ENCODE measurements at places on chromosomes 6 and 20.

- DNase-seq = no peak
These were observed 279.4 kb downstream of the RFPL4B start for GRCh38 chr6:112626468-112627082.

DNA sequence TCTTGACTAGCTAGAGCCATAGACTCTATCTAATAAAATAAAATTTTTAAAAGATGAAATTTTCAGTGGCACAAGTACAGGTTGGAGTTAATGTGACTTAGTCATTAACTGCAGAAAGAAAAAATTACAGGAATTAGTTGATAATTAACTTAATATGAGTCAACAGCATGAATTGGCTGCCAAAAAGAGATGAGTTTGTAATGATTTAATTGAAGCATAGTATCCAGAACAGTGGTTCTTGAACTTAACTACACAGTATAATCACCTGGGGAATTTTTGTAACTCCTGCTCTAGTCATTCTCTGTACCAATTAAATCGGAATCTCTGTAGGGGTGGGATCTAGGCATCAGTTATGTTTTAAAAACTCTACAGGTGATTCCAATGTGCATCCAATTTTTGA, 46.3 kb upstream of the HMGN3 start:
- DNase-seq = no peak

GRCh38 chr6:79635232-79635543, 4.1 kb downstream of the SH3BGRL2 start:
- no peak for DNase-seq

GRCh38 chr6:30378290-30378937, 33.5 kb downstream of the RPP21 start:
- DNase-seq = no peak

DNA sequence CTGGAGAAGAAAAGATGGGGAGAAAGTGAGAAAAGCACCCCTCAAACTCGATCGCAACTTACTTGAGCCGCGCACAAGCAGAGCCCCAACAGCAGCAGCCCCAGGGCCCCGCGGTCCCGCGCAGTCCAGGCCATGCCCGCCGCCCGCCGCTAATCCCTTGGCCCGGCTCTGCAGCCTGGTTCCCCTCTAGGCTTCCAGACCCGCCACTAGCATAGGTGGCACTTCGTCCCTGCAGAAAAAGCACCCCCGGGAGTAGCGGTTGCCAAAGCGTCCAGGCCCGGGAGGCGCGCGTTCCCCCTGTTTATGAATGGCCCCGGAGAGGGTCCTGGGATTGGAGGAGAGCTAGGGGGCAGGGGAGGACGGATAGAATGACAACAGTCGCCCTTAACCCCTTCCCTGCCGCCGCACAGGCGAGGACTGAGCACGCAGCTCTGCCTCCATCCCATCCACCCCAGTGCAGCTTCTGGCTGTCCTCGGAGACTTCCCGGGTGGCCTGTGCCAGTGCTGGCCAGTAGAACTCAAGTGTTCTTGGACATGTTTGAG, 19.9 kb downstream of the COL9A1 start:
- DNase-seq = no peak

DNA sequence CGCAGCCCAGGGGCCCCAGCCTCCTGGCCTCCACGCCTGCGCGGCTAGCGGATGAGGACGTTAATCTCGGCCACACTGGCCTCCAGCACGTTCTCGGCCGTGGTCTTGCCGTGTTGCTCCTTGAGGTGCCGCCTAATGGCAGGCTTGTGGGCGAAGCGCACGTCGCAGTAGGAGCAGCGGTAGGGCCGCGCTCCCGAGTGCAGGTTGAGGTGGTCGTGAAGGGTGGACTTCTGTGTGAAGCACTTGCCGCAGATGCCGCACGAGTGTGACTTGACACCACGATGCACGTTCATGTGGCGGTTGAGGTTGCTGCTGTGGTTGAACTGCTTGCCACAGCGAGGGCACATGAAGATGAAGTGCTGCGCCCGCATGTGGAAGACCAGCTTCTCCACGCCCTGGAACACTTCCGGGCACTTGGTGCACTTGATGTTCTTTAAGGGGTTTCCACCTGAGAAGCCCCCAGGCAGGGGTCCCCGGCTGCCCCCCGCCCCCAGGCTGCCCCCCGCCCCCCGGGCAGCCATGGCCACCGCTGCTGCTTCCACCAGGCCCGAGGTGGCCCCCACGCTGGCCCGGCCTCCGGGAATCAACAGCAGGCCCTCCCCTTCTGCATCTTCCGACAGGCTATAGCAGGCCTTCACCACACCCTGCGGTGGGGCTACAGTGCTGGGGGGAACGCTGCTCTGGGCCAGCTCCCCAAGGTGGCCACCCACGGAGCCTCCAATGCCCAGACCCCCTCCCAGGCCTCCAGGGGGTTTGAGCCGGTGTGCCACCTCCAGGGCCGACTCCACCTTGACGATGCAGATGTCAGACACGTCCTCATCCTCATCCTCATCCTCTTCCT, 1.8 kb downstream of the ZBTB12 start:
- no peak for DNase-seq

GRCh38 chr20:58077282-58077681, 151.2 kb downstream of the ANKRD60 start:
- no peak for DNase-seq

- no peak for DNase-seq
These were observed 5.0 kb downstream of the CPXM1 start for GRCh38 chr20:2795451-2795850.

DNA sequence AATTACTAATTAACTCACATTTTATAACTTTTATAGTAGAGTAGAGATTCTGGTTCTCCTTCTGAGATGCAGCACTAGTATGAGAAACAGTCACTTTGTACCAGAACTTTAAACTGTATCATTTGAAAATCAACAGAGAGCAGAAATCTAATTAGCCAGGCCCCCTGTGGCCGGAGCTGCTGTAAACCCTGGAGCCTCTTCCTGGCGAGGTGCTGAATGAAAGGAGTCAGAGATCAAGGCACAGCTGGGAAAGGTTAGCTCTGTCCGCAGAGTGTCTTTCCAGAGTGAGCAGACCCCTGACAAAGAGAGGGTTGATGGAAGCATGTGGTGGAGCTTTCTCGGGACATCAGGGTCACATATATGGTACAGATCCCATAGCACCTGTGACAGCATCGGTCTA, 703.8 kb downstream of the RFPL4B start:
- no peak for DNase-seq

GRCh38 chr6:16568128-16568527, 193.1 kb downstream of the ATXN1 start:
- no peak for DNase-seq

DNA sequence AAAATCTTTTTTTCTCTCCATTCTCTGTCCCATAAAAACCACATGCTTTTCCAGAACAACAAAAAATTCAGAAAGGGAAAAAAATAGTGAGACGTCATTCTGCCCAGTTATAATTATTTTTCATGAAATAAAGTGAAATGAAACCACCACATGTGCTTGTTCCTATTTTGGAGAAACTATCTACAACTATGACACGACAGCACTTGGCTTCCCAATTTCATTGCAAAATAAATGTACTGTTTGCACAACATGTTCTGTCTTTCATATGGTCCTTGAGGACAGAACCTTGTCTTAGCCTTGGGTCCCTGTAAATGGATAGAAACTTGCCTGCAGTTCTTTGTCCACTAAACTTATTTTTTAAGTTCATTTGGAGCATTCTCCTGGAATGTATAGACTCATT, 5.6 kb upstream of the MAN1A1 start:
- DNase-seq = no peak

DNA sequence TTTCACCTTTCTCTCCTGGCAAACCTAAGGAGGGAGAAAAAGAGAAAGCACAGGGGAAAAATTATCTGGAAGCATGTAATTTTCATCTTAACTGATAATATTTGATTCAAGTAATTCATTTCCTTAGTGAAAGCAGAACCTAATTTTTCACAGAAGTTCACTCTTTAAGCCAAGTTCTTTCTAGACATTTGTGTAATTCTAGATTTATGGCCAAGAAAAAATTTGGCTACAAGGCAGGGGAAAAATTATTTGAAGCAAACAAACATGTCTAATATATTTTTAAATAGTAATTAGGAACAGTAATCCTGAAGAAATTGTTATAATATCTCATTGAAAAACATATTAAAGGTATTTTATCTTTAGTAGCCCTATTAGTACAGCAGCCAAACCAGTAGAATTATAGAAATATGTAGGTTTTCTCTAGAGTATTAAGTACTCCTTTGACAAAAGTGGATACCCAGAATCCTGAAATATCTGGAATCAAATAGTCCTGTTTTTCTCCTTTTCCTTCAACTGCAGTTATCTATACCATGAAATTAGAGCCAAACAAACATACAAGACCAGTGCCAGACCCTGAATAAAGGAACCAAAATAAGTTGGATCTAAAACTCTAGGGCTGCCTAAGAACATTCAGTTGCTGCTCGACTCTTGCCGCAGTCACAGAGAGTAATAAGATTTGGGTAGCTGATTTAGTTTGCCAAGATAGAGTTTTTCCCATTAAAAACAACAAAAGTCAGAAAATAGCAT, 116.5 kb downstream of the COL12A1 start:
- no peak for DNase-seq

- DNase-seq = no peak
These were observed 8.1 kb upstream of the SALL4 start for GRCh38 chr20:51810155-51811041.

DNA sequence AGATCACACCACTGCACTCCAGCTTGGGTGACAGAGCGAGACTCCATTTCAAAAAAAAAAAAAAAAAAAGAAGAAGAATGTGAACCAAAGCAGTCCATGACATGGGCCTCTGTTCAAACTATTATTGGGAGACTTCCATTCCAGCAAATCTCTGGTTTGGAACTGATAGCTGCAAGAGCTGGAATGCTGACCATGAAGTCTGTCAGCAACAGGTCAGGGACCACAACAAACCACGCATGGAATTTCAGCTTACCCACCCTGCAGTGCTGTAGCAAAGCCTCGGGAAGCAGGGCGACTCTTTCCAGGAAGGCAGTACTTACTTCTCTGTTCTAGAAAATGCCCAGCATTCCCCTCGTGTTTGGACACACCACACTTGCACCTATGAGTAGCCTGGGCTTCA, 34.1 kb upstream of the TBC1D7 start:
- no peak for DNase-seq

GRCh38 chr20:61437280-61438206, 185.5 kb downstream of the CDH4 start:
- no peak for DNase-seq

GRCh38 chr6:40328986-40329545, 258.1 kb downstream of the LRFN2 start:
- DNase-seq = no peak

GRCh38 chr20:61760321-61760720, 305.4 kb downstream of the TAF4 start:
- DNase-seq = no peak

GRCh38 chr20:57387945-57388371, 3.2 kb upstream of the RBM38 start:
- DNase-seq = no peak

DNA sequence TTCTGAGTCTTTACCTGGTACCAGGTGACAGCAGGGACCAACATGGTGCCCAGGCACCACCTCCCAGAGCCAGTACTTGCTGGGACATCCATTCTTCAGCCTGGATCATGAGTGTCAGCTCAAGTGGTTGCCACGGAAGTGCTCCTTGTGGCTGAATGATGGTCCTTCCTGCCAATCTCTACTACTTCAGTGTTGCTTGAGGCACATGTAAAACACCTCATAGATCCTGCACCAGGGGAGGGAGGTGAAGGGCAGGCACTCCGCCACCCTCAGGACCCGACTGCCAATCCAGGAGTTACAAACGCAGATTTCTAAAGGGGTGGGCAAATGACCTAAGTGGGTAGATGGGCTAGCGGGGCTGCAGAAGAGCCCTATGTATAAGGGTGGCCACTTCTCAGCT, 226.0 kb downstream of the PREX1 start:
- DNase-seq = no peak

DNA sequence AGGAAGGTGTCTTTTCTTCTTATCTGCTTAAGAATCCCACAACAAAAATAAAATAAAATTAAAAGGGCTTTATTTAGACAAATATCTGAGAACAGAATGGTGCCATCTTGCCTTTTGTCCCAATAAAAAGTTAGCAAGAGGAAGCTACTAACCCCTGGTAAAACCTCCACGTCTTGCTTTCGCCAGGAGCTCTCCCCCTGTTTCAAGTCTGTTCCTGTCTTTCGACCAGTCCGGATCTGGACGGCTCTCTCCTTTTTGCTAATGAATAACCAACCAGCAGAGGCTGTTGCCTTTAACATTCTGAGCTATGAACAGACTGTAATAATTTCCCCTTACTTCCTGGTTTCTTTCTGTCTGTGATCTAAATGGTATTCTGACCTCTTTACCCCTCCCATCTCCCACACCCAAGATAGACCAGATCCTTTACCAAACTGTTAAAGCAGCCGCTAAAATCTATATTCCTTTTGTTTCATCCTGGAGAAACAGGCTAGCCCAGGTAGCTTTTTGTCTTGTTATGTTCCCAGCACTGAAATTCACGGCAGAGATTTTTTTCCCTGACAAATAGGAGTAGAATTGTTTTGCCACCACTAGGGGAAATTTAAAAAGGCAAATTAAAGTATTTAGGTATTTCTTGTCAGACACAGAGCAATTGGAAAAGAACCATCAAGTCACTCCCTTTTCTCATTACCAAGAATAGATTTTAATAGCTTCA, at the start of gene FRK:
TSS of gene FRK (minus strand) at position 320 of the 712 bp plus-strand sequence. CDS start 580 bp downstream, outside the sequence.
- peak; percentile 48 for DNase-seq

DNA sequence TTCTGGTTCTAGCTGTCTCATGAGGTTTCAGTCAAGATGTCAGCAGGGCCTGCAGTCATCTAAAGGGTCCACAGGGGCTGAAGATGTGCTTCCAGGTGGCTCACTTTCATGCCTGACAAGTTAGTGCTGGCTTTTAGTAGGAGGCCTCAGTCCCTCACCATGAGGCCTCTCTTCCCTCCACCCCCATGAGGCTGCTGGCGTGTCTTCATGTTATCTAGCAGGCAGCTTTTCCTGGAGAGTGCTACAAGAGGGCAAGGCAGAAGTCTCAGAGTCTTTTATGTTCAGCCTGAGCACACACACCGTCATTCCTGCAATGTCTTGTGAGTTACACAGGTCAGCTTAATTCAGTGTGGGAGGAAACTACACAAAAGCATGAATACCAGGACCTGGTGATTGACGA, 769.9 kb downstream of the HDGFL1 start:
- DNase-seq = no peak

DNA sequence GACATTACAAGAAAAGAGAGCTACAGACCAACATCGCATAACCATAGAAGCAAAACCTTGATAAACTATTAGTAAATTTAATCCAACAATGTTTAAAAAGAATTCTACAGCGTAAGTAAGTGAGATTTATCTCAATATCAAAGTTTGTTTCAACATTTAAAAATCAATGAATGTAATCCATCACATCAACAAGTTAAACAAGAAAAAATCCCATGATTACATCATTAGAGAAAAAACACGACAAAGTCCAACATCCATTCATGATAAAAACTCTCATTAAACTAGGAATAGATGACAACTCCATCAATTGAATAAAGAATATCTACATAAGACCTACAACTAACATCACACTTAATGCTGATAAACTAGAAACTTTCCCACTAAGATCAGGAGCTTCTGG, 239.0 kb upstream of the GGTLC1 start:
- no peak for DNase-seq

Data from NCI-H526 (cell line).